Prostate gland (tissue), 2 donors: ENCODE measurements at places on chromosomes 5 and 9. TPM values are rescaled to one million over a fixed set of nuclear protein-coding genes. Genes with fewer than 3 reads are reported as not detected.

FOXD4L4 gene
- not detected for total RNA-seq

DNA sequence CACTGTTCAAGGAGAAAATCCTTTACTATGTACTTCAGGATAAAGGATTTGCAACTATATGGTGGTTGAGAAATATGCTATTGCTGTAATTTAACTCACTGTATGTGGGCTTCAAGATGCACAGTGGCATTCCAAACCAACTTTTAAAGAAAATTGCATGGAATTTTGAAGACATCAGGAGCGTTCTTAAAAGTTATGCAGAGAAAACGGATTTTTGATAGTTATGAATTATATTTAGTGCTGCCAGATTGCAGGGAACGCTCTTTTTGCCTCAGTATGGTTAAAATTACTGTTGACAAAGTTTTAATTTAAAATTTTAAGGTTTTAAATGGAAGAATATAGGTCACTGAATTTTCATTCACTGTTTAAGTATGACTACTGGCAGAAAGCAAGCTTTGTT lies 336.1 kb upstream of the EFNA5 start:
- DNase-seq = no peak
- no peaks in the 10 kb centered on the region for H3K4me1 ChIP-seq
- no peak overlapping the region for H3K4me3 ChIP-seq
- no peak overlapping the region for H3K27ac ChIP-seq

DNA sequence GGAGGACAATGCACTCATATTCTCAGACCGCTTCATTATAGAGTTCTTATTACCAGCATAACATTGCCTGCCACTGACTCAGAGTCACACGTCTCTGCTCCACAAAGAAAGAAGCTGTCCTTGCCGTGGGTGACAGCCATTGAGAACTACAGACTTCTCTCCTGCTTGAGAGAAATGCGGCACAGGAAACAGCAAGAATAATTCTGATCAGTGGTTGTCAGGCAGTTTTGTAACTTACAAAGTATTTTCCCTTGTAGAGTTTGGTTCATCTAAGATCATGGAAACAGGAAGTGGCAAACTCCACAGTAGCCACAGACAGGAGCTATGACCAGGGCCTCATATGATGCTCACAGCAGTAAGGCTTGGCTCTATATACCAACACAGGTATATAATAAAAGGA lies 47.0 kb downstream of the KCNV2 start:
- H3K36me3 ChIP-seq = no peaks in the 10 kb centered on the region
- H3K4me3 ChIP-seq = no peak overlapping the region
- H3K27me3 ChIP-seq = no peaks in the 10 kb centered on the region
- H3K4me1 ChIP-seq = no peaks in the 10 kb centered on the region

- H3K36me3 ChIP-seq = no peaks in the 10 kb centered on the region
- H3K27ac ChIP-seq = no peak overlapping the region
- H3K27me3 ChIP-seq = no peaks in the 10 kb centered on the region
- H3K4me3 ChIP-seq = no peak overlapping the region
- H3K4me1 ChIP-seq = no peaks in the 10 kb centered on the region
Observed at GRCh38 chr5:178738520-178738919, 8.1 kb upstream of the ZNF354A start.

DNA sequence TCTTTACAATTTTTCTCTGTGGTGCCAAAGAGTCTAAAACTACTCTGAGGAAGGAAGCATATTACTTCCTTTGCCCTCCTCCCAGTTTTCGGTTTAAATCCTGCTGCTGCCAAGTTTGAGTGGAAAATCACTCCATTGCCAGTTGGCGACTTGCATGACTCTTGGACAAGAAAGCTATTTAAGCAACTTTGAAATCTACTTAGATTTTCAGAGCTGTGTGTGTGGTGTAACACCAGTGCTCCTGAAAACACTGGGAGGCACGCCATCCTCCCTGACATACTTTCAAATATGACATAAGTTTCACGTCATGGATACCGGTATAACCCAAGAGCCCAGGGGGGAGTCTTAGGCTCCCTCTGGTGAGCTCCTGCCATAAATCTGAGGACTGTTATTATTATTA lies 83.5 kb upstream of the RIOK2 start:
- no peaks in the 10 kb centered on the region for H3K27me3 ChIP-seq
- DNase-seq = no peak
- no peaks in the 10 kb centered on the region for H3K36me3 ChIP-seq
- no peak overlapping the region for H3K4me3 ChIP-seq
- no peaks in the 10 kb centered on the region for H3K4me1 ChIP-seq

DNA sequence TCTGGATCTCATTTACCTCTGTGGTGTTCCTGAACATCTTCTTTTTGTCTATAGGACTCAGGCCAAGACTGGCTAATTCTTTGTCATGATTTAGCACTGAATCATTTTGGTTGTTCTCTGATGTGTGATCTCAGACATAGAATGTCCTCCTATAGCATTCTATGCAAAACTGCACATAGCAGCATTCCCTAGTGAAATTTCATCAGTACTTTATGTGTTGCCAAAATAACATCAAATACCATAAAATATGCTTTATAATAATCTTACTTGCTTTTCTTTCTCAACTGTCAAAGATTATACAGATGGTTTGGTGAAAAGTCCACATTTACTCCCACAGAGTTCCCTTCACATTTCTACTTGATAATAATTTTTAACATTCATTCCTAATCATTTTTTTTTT lies 115.7 kb upstream of the MPDZ start:
- H3K4me1 ChIP-seq = no peaks in the 10 kb centered on the region
- H3K27ac ChIP-seq = no peak overlapping the region
- H3K27me3 ChIP-seq = no peaks in the 10 kb centered on the region

DNA sequence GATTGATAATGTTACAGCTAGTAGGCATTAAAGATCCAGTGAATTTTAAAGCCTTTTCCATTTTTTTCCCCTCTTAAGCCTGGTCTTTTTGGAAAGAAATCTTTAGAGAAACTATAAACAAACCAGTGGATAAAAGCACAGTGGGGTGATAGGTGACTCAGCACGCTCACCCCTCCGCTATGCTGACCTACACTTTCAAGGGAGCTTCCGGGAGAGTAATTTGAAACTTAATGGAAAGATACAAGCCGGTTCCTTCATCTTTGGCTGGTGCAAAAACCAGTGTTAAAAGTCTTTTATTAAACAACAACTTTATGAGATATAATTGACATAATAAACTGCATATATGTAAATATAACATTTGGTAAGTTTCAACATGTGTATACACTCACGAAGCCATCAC lies 27.0 kb upstream of the ALDOB start:
- no peaks in the 10 kb centered on the region for H3K36me3 ChIP-seq
- no peak overlapping the region for H3K4me3 ChIP-seq
- H3K27ac ChIP-seq = no peak overlapping the region
- no peak for DNase-seq
- no peaks in the 10 kb centered on the region for H3K27me3 ChIP-seq

DNA sequence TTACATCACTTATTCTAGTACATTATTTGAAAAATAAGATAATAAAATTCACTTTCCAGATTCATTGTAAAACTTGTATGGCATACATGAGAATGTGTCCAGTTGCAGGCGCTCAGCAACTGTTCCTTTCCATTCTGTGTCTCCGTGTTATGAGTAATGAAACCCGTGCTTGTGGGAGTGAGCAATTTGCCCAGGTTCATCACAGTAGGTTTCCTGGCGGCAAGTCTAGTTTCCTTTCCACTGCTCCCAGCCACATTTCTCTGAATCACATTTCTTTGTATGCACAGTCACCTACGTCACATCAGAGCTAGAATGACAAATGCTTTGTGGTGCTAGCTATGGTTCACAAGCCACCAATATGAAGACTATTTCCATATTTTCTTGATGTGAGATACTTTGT lies 39.9 kb downstream of the MOCS2 start:
- no peaks in the 10 kb centered on the region for H3K27me3 ChIP-seq
- no peaks in the 10 kb centered on the region for H3K36me3 ChIP-seq
- no peak overlapping the region for H3K27ac ChIP-seq
- DNase-seq = no peak

DNA sequence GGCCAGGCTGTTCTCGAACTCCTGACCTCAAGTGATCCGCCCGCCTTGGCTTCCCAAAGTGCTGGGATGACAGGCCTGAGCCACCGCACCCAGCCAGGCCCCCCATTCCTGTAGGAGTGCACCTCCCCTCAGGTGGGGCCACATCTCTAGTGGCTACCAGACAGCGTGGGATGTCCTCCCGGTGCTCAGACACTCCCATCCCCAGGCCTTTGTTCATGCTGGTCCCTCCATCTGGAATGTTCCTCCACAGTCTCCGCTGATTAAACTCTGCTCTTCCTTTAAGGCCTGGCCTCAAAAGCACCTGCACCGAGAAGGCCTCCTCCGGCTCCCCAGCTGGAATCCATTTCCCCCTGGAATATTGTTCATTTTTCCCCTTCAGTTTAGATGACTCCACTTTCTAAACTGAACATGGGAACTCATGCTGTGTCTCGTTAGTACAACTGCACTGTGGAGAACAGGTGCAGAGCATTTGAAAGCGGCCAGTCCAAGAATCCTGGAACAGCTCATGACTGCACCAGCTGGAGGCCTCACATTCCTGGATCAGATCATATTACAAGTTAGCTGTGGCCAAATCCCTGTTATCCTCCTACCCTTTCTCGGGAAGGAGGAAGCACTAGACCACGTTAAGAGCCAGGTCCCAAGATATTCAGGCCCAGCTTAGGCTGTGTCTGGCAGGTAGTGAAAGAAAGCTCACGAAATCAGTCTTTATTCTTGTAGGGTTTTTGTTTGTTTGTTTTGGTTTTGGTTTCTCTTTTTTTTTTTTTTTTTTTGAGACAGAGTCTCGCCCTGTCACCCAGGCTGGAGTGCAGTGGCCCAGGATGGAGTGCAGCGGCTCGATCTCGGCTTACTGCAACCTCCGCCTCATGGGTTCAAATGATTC lies 10.8 kb upstream of the PRRC2B start:
- peak; percentile 69 for DNase-seq
- no peak overlapping the region for H3K4me3 ChIP-seq
- peak overlapping the region; percentile 67 for H3K27ac ChIP-seq
- peaks cover 5% of the 10 kb centered on the region for H3K4me1 ChIP-seq
- H3K36me3 ChIP-seq = no peaks in the 10 kb centered on the region
